GM04503 (cell line): ENCODE measurements at places on chromosomes 5 and 9.

GRCh38 chr5:96377167-96377566, 55.9 kb downstream of the PCSK1 start:
- no peak for DNase-seq

GRCh38 chr5:69364850-69365249, 4.5 kb downstream of the AK6 start:
- DNase-seq = no peak

GRCh38 chr5:16464231-16464630, 1.4 kb downstream of the ZNF622 start:
- no peak for DNase-seq

DNA sequence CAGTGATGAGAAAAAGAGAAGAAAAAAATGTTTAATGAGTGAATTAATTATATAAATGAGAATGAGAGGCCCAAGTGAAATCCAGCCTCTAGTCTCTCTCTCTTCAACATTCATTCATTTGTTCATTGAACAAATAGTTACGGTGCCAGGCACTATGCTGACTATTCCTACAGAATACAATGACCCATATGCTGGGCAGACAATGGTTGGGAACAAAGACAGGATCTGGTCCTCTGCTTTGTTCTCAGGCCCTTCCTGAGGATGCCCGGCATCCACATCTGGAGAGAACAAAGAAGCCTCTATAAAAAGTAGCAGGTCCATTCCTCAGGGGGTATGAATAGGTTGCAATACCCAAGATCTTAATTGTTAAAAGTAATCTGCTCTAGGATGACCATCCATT, 6.9 kb downstream of the ADAM19 start:
- no peak for DNase-seq

GRCh38 chr9:33329117-33329563, 38.8 kb downstream of the NFX1 start:
- peak; percentile 90 for DNase-seq

DNA sequence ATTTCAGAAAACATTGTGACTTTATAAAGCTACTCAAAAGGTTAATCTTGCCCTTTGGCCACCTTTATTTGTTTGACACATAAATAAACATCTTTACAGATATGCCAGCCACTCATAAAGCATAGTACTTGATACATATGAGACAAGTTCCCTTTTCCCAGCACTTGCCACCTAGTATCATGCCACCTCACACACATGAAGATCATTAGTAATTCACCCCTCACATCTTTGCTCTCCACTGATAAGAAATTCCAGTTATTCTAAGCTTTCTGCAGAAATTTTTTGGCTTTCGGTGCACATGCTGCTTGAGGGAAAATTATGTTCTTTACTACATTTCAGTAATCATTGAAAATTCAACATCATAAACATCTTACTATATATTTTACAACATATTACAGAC, 59.1 kb downstream of the DEPDC1B start:
- no peak for DNase-seq

DNA sequence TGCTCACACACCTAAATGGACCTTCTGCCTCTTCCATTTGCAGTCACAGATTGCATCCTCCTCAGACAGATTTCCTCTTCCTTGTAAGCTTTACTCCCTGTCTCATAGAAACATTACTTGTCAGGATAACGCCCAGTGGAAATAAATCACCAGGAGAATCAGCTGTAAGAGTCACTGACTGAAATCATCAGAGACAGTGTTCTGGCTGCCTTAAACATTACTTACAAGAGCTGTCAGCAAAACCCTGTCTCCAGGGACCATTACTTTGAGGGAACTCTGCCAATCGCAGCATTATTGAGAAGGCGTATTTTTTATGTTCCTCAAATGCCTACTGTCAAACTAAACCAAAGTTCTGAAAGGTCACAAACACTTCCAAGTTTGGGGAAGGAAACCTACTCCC, 5.9 kb downstream of the DPYSL3 start:
- DNase-seq = peak; percentile 70

DNA sequence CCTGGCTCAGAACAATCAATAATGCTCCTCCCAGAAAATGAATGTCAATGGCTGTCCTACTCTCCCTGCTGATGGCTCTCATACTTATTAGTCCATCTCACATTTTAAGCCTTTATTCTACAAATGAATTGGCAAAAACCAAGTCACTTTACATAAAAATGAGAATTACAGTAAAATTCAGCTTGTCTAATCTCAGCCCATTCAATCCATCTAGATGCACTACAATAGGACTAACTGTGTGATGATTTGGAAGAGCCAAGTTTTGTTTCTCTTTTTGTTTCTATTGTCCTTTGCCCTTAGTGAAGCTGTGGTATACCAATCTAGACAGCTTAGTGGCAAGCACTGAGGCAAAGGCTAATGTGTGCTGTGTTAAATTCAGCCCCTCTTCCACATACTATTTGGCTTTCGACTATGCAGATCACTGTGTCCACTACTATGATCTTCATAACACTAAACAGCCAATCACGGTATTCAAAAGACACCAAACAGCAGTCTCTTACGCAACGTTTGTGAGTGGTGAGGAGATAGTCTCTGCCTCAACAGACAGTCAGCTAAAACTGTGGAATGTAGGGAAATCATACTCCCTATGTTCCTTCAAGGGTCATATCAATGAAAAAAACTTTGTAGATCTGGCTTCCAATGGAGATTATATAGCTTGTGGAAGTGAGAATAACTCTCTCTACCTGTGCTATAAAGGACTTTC, 140.8 kb upstream of the ZNF462 start:
- no peak for DNase-seq

GRCh38 chr9:136587145-136587943, 41.5 kb upstream of the NOTCH1 start:
- DNase-seq = no peak

DNA sequence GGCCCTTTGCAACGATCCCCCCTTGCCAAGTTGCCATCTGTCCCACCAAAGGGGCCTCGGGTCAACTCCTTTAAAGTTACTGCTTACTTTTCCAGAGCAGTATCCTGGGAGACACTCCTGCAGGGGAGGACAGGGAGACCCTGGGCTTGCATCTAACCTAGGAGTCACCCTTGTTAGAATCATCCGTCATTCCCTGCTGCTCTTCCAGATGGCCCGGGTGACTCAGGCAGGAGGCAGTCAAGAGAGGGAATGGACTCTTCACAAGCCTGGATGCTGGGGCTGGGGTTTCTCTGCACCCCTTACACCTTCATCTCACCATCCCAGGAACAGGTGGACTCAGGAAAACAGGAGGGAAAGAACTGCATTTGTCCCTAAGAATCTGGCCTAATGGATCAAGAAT, 175.6 kb downstream of the GABBR2 start:
- no peak for DNase-seq

GRCh38 chr5:159021901-159022556, 77.7 kb downstream of the EBF1 start:
- peak; percentile 65 for DNase-seq

DNA sequence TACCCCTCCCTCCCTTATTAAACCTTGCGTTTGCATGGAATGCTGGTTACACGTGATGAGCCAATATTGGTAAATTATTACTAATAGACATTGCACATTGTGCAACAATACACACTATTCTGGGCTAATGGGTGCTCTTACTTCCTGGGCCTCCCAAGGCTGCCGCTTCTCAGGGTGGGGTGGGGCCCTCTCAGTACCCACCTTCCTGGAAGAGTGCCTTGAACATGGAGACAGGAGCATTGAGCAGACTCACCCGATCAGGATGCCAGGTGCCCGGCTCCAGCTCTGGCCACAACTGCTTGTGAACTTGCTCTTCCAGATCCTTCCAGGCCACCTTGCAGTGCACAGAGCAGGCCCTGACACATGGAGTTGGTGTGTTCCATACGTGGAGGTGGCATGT, 24.7 kb upstream of the CEP72 start:
- no peak for DNase-seq

DNA sequence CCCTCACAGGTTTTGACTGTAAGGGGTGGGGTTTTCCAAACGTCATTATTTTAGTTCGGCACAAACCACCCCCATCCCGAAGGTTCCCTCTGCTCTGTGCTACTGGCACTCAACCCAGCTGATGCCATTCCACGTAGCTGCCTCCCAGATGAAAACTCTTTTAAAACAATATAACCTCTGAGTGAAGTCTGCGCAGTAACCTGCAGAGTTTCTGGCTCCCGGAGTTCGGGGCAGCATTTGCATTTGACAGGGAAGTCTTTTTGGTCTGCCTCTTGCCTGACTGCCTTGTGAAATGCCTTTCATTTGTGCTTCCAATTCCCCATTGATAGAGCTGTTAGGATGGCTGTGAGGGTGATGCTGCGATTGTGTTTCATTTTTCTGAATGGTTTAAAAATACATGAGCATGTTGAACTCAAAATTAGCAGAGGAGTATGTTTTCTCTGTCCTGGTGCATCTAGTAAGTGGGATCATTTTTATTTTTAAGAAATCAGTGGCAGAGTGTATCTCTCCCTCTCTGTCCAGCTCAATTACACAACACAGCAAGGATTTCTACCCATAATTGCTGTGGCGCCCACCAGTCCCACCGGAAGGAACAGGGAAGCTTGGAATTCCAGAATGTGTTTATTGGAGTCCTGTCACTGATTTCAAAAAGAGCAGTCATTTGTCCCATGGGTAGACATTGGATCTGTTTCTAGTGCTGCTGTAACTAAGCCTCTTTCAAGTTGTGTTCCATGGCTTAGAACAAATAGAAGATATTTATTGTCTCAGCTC, 24.8 kb downstream of the ADCY2 start:
- no peak for DNase-seq

DNA sequence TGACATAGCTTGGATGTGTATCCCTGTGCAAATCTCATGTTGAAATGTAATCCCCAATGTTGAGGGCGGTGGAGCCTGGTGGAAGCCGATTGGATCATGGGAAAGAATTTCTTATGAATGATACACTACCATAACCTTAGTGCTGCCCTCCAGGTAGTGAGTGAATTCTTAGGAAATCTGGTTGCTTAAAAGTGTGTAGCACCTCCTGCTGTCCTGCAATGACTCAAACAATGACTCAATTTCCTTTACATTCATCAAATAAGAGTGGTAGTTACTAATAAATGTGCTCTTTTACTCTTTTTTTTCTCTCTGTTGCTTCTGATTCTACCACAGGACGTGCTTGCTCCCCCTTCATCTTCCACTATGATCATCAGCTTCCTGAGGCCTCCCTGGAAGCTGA, 1696.0 kb upstream of the CDH9 start:
- no peak for DNase-seq

DNA sequence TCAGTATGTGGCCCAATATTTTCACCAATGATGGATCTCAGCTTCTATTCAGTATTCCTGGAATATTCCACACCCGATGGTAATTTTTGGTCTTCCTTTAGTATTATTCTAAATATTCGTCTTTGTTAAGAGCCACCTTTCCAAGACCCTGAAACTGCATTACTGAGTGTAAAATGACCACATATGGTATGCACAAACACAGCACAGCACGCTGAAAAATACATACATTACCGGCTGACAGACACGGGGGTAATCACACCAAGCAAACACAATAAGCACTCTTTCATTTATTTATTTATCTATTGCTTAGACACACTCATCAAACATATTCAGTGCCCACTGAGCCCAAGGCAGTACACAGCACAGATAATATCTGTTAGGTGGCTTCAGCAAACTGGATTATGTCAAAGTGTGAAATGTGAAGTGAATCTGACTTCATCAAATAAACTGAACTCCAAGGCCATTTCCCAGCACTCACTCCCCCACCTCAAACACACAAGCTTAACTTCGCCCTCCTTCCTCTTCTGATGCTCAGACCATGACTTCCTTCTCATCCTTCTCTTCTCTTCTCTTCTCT, 1637.8 kb upstream of the C9orf72 start:
- DNase-seq = no peak

GRCh38 chr5:161278739-161279660, 267.5 kb downstream of the GABRB2 start:
- DNase-seq = no peak

- no peak for DNase-seq
Observed at GRCh38 chr9:20551835-20552234, 70.5 kb downstream of the MLLT3 start.

DNA sequence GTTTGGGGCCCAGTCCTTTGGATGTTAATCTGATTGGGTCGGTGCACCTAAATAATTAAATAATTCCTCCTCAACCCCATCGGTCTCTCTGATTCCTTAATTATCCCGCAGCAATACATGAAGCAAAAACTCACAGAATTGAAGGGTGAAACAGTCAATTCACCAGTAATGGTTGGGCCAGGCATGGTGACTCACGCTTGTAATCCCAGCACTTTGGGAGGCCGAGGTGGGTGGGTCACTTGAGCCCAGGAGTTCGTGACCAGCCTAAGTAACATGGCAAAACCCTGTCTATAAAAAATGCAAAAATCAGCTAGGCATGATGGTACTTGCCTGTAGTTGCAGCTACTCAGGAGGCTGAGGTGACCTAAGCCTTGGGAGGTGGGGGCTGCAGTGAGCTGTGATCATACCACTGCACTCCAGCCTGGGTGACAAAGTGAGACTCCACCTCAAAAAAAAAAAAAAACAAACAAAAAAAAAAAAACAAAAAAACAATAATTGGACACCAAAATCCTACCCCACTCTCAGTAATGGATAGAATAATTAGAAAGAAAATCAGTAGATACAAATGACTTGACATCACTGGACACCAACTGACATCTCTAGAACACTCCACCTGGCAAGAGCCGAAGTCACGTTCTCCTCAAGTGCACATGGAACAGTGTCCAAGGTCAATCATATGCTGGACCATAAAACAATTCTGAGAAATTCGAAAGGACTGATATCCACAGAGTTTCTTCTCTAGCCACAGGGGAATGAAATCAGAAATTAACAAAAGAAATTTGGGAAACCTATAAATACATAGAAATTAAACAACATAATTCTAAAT, 5.3 kb downstream of the ABO start:
- no peak for DNase-seq

GRCh38 chr9:129377181-129377580, 199.1 kb upstream of the IER5L start:
- DNase-seq = no peak

DNA sequence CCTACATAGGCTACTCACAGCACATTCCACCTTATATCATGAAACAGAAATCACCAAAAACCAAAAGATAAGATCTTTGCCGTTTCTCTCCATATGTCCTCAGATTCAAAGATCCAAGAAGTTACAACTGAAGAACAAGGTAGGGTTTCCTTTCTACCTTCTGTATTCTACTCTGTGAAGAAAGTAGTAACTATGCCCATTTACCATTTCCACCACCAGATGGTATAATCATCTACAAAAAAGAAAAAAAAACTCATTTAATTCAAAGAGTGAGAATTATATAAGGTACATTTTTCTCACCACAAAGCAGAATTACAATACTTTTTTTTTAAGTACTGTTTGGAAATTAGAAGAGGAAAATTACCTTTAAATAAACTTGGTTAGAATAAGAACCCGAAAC, 172.6 kb upstream of the PTGER4 start:
- DNase-seq = no peak

DNA sequence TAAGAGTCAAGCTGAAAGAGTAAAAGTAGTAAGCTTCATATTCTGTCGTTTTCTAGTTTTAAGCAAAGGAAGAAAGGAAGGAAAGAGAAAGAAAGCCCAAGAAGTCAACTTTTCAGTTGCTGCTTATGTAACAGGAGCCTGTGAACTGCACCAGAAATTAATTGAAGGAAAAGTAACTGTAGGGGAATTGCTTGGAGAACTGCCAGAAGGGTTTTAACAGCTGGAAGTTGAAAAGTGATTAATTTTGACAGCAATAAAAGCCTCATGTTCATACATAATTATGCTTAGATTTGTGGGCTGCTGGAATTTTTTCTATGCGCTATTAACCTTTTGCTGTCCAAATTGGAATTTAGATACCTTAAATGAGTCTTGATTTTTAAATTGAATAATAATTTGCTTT, 255.7 kb downstream of the ENC1 start:
- DNase-seq = no peak

GRCh38 chr9:101648493-101648892, 53.7 kb upstream of the PPP3R2 start:
- DNase-seq = no peak
